ENCODE measurements at places on chromosomes 13 and 19.

DNA sequence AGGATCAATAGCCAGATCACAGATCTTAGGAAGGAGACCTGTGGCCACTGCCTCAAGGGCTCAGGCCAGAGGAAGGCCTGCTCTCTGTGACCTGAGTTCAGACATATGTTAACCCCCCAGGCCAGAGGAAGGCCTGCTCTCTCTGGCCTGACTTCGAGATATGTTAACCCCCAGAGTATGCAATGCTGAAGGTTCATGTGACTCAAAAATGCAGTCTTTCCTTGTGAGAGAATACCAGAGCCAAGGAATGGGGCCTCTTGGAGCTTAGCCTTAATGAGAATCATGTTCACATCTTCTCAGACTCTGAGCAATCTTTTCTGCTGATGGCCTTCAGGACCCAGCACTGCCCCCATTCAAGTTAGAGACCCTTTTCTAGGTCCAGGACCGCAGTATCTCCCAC is 36.7 kb downstream of the MBNL2 start:
- no peak for DNase-seq

- DNase-seq, result no peak
These were observed 75.4 kb upstream of the NPAS1 start for GRCh38 chr19:46944123-46944748.

DNA sequence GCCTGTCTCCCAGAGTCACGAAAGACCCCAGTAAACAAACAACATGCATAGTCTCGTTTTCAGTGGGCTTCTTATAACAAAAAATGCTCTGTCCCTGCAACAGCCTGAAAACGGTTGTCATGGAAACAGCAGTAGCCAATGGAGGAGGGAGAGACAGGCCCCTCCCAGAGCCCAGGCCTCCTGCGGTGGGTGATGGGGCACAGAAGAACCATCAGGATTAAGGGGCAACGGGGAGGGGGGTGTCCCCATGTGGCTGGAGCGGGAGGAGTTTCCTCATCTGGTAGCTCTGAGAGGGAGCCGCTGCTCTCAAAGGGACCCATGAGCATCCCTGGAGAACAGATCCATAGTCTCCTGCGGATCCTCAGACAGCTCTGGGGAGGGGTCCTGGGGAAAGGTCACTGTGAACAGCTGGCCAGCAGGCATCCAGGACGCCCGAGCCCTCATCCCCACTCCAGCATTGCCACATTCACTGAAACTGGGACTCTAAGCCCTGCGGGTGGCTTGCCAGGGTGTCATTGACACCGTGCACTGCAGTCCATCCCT is 37.5 kb upstream of the PNMA8B start:
- DNase-seq, result no peak

- no peak for DNase-seq
These were observed 25.0 kb downstream of the GRIN2D start for GRCh38 chr19:48418317-48419064.

DNA sequence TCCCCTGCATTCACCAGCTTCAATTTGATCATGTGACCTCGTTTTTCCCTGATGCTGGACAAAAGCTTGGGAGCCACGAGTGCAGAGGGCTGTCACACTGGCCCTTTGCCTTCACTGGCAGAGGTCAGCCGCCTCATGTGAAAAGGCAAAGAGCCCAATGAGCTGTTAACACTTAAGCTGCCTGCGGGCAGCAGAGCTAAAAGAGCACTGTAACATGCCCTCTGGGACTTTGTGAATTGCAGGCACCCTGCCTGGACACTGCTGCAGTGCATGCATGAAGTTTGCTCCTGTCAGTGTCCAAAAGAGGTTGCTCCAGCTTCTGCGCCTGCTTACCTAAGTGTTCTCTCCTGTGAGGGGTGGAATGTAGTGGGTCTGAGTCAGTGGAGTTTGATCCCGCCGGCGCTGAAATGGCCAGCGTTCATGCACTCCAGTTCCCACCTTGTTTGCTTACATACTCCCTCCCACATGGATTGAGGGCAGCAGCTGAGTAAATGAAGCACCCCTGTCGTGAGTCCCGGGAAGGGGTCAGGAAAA is 193.7 kb downstream of the RFC3 start:
- no peak for DNase-seq

GRCh38 chr19:12733369-12734214 is 892 bp downstream of the TRIR start:
- DNase-seq, result no peak

GRCh38 chr19:29889702-29890101 is 52.3 kb upstream of the URI1 start:
- no peak for DNase-seq

GRCh38 chr13:41971848-41972247 is 10.9 kb upstream of the VWA8 start:
- DNase-seq, result no peak

DNA sequence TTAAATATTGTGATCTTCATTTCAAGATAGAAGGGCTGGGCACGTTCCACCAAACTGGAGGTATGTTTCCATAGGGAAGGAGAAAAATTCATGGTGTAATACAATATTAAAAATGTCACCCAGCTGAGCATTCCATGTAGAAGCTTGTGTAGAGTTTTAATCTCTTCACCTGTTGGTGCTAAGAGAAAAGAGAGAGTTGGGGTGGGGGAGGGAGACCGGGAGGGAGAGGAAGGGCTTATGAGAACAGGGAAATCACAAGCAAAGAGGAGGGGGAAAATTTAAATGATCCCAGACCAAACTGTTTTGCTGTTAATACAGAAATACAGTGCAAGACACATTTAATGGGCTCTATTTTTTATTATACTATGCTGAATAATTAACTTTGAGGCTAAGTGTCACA is 345.8 kb downstream of the ZNF536 start:
- DNase-seq, result no peak

- no peak for DNase-seq
These were observed 12.6 kb upstream of the OLFM4 start for GRCh38 chr13:53015971-53016370.

GRCh38 chr13:23984546-23984945 is 87.2 kb upstream of the C1QTNF9B start:
- DNase-seq, result no peak

GRCh38 chr13:70795484-70795883 is 687.2 kb upstream of the KLHL1 start:
- no peak for DNase-seq

DNA sequence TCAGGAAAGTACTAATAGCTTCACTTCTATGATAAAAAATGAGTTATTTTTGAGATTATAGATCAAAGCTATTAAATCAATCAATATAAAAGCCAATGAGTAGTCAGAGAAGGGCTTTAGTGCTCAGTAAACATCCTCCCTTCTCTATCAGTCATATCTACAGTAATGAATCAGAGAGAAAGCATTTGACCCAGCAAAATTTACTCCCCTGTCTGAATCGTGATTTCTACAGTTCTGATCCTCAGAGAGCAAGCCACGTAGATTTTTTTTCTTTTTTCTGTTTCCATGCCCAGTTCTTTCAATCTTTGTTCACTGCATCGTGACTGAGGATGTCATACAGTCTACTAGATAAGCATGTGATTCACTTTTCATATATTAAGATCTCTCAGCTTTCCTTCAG is 16.2 kb upstream of the MBNL2 start:
- DNase-seq, result no peak

GRCh38 chr13:46782691-46783090 is 14.3 kb downstream of the ESD start:
- DNase-seq, result no peak

GRCh38 chr19:54017261-54017660 is 25.8 kb downstream of the CACNG6 start:
- no peak for DNase-seq

- DNase-seq, result no peak
These were observed 431.9 kb downstream of the COG6 start for GRCh38 chr13:40087091-40088002.

DNA sequence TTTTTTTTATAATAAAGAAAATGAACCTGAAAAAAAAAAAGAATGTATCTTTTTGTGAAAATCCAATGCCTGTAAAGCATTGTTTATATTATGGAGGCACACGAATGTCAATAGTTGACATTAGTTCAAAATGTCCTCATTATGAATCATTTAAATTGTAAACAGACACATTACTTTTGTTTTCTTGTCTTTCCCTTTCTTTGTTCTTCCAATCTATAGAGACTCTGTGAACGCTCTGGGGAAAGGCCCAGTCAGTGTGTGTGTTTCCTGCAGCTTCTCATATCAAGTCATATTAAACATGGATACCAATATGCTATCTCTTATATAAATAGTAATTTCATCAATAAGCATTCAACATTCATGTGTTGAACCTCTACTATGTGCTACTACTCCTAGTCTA is 193.1 kb downstream of the KCTD12 start:
- no peak for DNase-seq

GRCh38 chr13:20388184-20388583 is 137.5 kb downstream of the CRYL1 start:
- no peak for DNase-seq

DNA sequence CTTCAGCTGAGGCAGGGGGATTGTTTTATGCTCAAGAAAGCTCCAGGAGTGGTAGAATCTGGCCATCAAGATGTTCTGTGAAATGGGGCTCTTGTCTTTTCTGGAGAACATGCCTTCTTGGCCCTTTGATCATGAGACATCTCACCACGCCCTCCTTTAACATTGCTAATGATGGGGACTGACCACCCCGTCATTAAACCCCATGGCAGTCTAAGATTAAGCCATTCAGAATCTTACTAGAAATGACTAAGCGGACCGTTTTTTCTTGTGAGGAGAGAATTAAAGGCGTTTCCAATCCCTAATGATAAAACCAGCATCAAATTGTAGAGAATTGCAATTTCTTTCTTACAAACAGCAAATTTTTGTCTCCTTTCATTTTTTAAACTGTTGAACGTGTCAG is 89.4 kb downstream of the COL4A2 start:
- DNase-seq, result no peak

GRCh38 chr19:52536448-52536800 is 9.0 kb downstream of the ZNF808 start:
- no peak for DNase-seq

All from progenitor cell of endocrine pancreas (in vitro differentiated cells).